ENCODE measurements at places on chromosomes 2 and 18. TPM values are rescaled to one million over a fixed set of nuclear protein-coding genes. Genes with fewer than 3 reads are reported as not detected.

Gene SERPINB3
- total RNA-seq, result not detected

Gene RGPD4
- total RNA-seq, result 0.11 TPM

Gene STARD6
- total RNA-seq, result not detected

Gene DSG4
- not detected for total RNA-seq

Gene RUFY4
- not detected for total RNA-seq

Gene STAT4
- 4.3 TPM for total RNA-seq

Gene SOX11
- total RNA-seq, result not detected

Gene SCYGR4
- not detected for total RNA-seq

Gene TTC39C
- 13.6 TPM for total RNA-seq

Gene SLC14A1
- total RNA-seq, result not detected

Gene ANO7
- 2.2 TPM for total RNA-seq

Gene MROH2A
- not detected for total RNA-seq

Gene ST8SIA3
- not detected for total RNA-seq

Gene SERPINB8
- total RNA-seq, result 9.2 TPM

Gene GAL3ST2
- total RNA-seq, result 0.33 TPM

Gene RIT2
- not detected for total RNA-seq

Gene UPP2
- total RNA-seq, result not detected

Gene CCBE1
- 12.5 TPM for total RNA-seq

Gene CNNM3
- total RNA-seq, result 13.8 TPM

Gene CDKL4
- total RNA-seq, result not detected

Gene KCNS3
- 1.1 TPM for total RNA-seq

Gene POTEJ
- not detected for total RNA-seq

Gene RAB6C
- not detected for total RNA-seq
